ENCODE measurements at places on chromosomes 16 and 17.

GRCh38 chr17:15288859-15289258, 23.7 kb upstream of the PMP22 start:
- DNase-seq = no peak

DNA sequence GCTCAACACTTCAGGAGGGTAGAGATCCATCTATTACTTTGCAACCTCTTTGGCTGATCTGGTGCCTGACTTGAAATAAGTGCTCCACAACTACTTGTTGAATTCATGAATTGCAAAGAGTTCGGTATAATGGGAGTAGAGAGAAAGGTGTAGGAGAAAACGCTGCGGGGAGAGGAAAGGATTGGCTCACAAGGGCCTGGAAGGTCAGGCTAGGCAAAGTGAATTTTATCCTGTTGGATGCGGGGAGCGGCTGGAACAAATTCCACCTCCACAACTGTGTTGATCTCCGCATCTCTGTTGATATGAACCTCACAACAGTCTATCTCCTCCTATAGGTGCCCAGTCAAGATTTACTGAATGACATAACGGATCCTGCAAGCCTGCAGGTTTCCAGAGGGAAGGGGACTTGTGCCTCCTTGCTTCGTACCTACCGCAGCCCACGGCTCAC, 684 bp downstream of the SLX4 start:
- DNase-seq = no peak

- no peak for DNase-seq
Observed at GRCh38 chr17:71114911-71115668, 945.8 kb downstream of the KCNJ2 start.

DNA sequence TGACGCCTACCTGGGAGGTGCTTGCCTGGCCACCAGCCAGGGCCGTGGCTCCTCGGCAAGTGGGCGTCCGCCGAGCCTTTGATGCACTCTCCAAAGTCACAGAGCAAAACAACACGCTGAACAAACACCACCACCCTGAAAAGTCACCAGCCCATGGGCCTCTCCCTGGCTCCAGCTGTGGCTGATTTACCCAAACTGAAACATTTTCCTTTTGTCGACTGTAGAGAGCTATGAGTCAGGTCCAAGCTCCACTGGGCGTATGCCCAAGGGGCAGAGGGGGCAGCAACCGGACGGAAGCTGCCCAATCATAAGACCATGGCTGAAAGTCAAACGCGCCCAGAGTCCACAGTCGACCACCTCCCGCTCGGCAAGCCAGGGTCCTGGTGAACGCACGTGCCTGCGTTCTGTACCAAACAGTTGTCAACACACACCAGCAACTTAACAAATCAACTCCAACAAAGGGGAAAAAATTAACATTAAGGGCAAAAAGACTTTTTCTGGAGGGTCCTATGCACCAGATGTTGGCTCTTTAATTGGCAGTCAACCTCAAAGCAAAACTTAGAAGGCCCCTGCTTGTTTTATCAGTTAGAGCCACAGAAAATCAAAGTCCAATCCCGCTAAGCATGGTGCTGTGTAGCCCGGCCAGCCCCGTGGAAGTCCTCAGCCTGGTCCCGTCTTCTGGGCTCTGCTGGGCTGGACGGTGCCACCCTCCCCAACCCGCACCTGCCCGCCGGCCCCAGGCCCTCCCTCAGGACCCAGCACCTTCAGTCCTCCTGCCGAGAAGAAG, 47.3 kb downstream of the TBC1D16 start:
- DNase-seq = no peak

- no peak for DNase-seq
Observed at GRCh38 chr17:32672711-32673110, 185.9 kb downstream of the CDK5R1 start.

DNA sequence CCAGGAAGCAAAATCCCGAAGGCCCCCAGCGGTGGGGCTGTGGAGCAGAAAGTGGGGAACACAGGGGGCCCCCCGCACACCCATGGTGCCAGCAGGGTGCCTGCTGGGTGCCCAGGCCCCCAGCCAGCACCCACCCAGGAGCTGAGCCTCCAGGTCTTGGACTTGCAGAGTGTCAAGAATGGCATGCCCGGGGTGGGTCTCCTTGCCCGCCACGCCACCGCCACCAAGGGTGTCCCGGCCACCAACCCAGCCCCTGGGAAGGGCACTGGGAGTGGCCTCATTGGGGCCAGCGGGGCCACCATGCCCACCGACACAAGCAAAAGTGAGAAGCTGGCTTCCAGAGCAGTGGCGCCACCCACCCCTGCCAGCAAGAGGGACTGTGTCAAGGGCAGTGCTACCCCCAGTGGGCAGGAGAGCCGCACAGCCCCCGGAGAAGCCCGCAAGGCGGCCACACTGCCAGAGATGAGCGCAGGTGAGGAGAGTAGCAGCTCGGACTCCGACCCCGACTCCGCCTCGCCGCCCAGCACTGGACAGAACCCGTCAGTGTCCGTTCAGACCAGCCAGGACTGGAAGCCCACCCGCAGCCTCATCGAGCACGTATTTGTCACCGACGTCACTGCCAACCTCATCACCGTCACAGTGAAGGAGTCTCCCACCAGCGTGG, 6.5 kb downstream of the CBX2 start:
- no peak for DNase-seq

DNA sequence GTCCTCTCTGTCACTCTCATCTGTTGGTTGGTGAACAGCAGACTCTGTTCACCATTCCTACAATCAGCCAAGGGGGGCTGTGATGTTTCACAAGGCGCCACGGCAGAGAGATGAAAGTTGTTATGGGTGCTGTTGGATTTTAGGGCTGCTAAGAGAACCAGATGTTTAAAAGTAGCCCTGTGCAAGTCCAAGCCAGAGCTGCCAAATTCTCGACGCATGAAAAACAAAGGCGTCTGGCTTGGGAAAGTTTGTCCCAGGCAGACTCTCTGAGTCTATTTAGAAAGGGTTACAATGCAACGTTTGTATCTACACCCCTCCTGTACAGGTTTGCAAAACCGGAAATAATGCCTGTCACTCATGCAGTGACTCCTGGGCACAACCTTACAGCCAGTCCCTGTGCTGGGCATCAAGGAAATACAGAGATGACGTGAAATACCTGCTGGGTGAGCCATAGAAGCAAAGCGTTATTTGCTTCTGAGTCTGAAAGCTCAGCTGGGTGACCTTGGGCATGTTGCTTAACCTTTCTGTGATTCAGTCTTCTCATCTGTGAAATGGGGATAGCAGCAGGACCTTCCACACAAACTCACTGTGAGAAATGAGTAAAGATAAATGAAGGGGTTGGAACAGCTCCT, 74.8 kb downstream of the XYLT1 start:
- no peak for DNase-seq

GRCh38 chr17:12693640-12694039, 27.9 kb downstream of the MYOCD start:
- no peak for DNase-seq

GRCh38 chr17:59892251-59892923, 356 bp downstream of the TUBD1 start:
- no peak for DNase-seq

- DNase-seq = no peak
Observed at GRCh38 chr16:4193920-4194319, 48.0 kb downstream of the SRL start.

DNA sequence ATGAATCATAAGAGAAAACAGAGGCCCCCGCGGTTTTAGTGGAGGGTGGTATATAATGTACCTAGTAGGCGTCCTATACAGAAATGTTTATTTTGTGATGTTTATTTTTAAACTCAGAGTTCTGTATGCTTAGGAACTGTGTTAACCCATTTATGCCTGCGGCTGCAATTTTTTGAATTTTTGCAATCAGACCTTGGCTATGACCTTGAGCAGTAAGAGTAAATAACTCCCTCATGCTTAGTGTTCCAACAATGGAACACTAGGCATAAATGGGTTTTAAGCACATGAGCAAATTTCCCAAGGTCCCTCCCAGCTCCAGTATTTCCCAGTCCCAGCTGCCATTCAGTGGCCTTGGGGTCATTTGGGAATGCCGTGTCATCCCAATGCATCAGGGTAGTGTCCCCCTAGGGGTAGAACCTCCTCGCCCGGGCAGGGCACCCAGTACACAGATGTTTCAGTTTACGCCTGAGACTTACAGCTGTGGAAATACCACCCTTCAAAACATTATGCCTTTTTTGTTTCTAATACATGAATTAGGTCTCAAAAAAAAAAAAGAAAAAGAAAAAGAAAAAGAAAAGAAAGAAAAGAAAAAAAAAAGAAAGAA, 605.8 kb upstream of the CDH11 start:
- no peak for DNase-seq

Data from CD4-positive, alpha-beta T cell treated with Interleukin-1 beta for 1 hour (primary cell).